ENCODE measurements at places on chromosomes 6 and 20.

- no peak for DNase-seq
Measured at GRCh38 chr20:23640018-23640601, 2.4 kb upstream of the CST3 start.

DNA sequence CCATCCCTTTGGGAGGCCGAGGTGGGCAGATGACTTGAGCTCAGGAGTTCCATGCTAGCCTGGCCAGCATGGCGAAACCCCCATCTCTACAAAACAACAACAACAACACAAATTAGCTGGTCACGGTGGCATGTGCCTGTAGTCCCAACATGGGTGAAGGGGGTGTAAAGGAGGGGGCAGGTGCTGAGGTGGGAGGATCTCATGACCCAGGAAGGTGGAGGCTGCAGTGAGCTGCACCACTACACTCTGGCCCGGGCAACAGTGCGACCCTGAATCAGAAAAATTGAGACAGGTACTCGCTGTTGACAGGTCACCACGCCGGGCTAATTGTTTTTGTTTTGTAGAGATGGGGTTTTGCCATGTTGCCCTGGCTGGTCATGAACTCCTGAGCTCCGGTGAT is 4.2 kb downstream of the SCAF8 start:
- no peak for DNase-seq

GRCh38 chr6:79296211-79296610 is 61.7 kb upstream of the HMGN3 start:
- no peak for DNase-seq

DNA sequence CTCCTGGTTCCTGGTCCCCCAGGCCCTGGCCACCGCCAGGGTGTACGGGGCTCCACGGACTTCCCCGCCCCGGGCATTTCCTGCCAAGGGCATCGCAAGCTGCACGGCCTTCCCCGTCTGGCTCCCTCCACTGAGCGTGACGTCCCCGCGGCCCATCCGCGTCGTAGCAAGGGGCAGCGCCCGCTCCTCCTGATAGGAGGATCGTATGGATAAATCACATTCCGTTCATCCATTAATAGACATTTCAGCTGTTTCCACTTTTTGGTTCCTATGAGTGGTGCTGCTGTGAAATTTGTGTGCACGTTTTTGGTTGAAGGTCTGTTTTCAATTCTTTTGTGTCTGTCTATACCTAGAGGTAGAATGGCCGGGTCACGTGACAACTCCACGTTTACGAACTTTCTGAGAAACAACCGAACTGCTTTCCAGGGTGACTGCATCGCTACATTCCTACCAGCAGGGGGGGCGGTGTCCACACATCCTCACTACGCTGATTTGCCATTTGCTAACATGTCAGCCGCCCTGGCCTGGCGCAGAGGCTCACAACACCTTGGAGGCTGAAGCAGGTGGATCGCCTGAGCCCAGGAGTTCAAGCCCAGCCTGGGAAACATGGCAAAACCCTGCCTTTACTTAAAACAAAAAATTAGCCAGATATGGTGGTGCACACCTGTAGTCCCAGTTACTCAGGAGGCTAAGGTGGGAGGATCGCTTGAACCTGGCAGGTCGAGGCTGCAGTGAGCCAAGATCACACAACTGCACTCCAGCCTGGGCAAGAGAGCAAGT is 37.7 kb downstream of the KCNQ2 start:
- peak; percentile 14 for DNase-seq

DNA sequence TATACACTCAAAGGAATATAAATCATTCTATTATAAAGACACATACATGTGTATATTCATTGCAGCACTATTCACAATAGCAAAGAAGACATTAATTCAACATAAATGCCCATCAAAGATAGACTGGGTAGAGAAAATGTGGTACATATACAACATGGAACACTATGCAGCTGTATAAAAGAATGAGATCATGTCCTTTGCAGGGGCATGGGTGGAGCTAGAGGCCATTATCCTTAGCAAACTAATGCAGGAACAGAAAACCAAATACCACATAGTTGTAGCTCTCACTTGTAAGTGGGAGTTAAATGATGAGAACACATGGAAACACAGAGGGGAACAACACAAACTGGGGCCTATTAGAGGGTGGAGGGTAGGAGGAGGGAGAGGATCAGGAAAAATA is 121.0 kb upstream of the LOC128125822 start:
- no peak for DNase-seq

GRCh38 chr6:54646069-54646950 is 200.3 kb upstream of the FAM83B start:
- no peak for DNase-seq

DNA sequence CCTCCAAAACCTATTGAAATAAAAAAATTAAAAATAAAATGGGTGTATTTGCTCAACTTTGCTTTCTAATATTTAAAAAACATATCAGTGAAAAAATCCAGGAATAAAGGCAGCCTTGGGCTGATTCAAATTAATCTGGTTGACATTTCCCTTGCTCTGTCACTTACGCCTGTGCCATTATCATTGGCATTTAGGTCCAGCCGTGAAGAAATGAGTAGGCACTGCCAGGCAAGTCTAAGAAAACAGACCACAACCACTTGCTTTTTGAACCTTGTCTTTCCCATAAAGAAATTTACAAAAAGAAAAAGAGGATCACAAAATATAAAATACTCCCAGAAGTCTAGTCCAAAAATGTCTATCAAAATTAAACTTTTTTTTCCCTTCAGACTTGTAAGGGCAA is 59.2 kb upstream of the HBS1L start:
- no peak for DNase-seq

DNA sequence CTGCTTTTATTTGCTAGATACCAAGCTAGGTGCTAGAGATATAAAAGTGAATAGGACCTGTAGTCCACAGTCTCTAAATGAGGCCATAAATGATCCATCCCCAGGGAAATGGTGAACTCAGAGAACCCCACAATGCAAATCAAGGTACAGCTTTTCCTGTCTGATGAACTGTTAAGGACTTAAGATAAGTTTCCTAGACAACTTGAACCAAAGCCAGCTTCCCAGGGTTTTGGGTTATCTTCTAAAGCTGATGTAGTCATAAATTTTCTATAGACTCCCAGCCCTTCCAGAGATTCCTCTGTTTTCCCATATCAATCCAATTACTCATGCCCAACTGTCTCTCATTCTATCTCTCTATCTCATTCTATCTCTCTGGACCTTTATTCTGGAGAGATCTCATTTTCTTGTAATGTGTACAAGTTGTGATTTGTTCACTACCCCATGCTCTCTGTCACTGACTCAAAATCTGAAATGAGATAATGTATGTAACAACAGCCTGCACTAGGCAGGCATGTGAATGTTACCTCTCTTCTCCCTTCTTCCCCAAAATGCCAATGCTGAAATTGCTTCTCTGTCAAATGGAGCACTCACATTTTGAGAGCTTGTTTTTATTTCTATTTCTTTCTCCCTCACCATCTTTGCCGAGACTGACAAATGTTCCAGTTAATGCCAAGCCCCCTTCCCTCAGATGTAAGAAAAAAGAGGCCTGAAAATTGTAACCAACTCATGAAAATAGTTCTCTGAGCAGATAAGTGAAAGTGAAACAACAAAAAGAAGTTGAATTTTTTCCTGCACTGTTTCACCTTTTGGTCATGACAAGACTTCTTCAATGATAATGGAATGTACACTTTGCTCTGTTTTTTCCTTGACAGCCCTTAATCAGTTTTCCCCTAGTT is 279.9 kb downstream of the SLC35F1 start:
- DNase-seq, result no peak

GRCh38 chr6:15269011-15269410 is 23.1 kb downstream of the JARID2 start:
- DNase-seq, result no peak

DNA sequence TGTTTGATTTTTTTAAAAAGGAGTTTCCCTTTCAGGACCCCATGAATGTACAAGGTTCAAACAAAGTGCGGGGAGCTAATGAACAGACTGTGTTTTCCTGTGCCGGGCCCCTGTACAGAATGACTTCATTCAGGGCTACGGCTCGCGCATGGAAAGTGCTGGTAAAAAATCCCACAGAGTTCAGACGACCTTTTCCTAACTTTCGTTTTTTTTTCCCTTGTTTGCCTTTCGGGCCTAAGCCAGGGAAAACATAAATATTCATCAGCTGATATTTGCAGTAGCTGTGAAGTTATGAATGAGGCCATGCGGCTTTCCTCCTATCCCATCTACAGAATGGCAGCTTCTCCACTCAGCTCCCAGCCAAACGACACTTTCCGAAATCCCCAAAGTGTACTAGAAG is 74.0 kb downstream of the HAO1 start:
- no peak for DNase-seq

GRCh38 chr6:53894091-53894490 is 99.3 kb downstream of the LRRC1 start:
- peak; percentile 79 for DNase-seq

- no peak for DNase-seq
Measured at GRCh38 chr6:158759966-158760617, 59.1 kb downstream of the EZR start.

GRCh38 chr20:34385464-34385863 is 22.4 kb downstream of the ITCH start:
- DNase-seq, result no peak

DNA sequence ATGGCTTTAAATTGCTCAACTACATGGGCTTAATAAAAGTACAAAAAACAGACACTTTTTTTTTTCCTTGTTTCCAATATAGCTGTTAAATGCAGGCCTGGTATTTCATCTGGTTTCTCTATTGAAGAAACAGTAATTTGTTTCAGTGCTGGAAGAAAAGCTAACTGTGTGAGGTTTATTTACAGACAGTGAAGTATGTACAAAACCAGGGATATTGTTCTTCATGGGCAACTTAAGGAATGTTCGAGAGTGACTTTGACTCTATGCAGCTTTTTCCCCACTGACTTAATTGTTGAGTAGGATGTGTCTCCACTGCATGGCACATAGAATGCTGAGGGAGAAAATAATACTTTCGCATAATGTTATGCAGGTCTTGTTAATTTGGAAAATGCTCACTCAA is 31.0 kb upstream of the PRL start:
- no peak for DNase-seq

- no peak for DNase-seq
Measured at GRCh38 chr6:40809627-40810026, 222.5 kb upstream of the LRFN2 start.

DNA sequence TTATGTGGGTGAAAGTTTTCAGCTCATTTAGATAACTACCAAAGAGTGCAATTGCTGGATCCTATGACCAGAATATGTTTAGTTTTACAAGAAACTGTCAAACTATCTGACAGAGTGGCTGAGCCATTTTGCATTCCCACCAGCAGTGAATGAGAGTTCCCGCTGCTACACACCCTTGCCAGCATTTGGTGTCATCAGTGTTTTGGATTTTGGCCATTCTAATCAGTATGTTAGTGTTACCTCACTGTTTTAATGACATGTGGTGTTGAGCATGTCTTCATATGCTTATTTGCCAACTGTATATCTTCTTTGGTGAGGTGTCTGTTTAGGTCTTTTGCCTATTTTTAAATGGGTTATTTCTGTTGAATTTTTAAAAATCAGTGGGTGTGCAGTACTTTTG is 120.9 kb downstream of the CFAP61 start:
- DNase-seq, result no peak

DNA sequence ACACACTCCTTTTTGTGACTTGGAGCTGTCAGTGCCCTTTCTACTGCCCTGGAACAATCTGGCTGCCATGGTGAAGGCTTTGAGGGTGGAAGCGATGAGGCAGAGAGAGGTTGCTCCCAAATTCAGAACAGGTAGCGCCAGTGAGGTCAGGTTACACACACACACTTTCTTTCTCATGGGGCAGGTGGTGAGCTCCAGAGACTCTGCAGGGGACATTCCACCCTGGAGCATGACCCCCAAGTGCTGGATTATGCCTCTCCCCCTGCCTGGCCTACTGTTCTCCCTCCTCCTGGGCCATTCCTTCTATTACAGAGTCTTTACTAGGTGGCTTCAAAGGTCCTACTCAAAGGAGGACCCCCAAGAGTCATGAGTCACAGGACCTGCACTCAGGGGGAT is 98.0 kb downstream of the EYA2 start:
- no peak for DNase-seq

GRCh38 chr6:44624226-44624625 is 236.7 kb downstream of the CDC5L start:
- no peak for DNase-seq

GRCh38 chr6:80282913-80283554 is 176.6 kb downstream of the BCKDHB start:
- DNase-seq, result no peak

GRCh38 chr6:39453241-39453640 is 130.7 kb upstream of the KCNK16 start:
- no peak for DNase-seq

DNA sequence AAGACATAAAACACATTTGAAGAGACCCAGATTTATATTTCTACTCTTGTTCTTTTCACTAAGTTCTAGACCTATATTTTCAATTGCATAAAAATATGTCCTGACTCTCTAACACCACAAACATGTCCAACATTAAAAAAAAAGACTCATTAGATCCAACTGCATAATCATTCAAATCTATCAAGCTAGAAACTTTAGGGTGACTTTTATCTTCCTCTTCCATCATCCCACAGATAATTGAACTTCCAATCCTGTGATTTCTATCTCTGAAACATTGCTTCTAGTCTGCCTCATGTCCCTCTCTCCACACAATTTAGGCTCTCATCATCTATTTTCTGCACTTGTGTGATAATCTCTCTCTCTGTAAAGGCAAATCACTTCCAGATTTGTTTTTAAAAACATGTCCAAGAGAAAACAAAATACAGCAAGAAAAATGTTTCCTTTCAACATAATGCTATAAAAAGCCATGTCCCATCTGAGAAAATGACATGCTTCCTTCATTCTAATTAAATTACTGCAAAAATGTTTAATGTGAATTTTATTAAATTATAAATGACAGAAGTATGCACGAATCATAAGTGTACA is 615.9 kb downstream of the RNF144B start:
- no peak for DNase-seq

DNA sequence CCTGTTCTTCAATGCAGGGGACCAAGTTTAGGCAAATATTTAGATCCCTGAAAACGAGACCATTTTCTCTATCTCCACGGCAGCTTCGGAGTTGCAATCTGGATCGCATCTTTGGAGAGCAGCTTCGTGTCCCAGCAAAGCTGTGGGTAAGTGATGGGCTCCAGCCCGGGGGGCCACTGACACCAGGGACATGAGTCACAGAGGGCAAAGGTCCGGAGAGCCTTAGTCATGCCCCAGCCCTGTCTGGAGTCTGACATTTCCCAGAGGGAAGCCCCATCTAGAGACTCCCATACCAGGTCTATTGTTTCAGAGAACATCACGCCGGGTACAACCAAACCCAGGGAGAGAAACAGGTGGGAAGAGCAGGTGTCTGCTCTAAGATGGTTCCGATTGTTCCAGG is 95.9 kb downstream of the NFATC2 start:
- peak; percentile 75 for DNase-seq

DNA sequence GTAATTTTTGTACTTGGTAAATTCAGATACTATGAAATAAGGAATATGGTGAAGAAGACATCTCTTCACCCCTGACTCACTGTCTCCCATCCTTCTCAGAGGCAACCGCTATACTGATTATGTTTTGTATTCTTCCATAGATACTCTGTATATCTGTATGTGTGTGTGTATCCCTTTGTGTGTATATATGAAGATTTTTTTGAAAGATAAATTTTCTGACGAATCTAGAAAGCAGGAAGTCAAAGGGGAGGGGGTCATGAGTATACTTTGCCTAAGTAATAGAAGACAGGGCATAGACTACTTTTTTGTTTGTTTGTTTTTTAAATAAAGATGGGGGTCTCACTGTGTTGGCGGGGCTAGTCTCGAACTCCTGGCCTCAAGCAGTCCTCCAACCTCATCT is 48.2 kb downstream of the TOP1 start:
- no peak for DNase-seq

GRCh38 chr20:37558779-37559178 is 31.1 kb upstream of the BLCAP start:
- DNase-seq, result no peak
